H9 (cell line): ENCODE measurements at places on chromosomes 4 and X. TPM values are rescaled to one million over a fixed set of nuclear protein-coding genes. Genes with fewer than 3 reads are reported as not detected.

CDX4 gene
- 5.0 and 5.2 TPM in 2 replicates for total RNA-seq

TEX11 gene
- 0.22 and 0.24 TPM in 2 replicates for total RNA-seq

DNA sequence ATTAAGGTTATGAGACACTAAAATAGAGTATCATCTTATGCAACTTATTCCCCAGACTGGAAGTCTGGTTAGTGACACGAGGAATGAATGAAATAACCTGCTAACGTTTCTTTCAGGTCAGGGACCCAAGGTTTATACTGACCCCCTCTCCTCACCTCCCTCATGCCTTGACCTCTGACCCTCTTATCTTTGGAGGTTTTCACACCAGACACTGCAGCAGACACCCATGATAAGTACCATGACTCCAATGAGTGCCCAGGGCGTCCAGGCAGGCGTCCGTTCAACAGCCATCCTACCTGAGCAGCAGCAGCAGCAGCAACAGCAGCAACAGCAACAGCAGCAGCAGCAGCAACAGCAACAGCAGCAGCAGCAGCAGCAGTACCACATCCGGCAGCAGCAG lies 4.2 kb upstream of the NLGN3 start:
- peaks cover 66% of the 10 kb centered on the region for H3K36me3 ChIP-seq
- no peaks in the 10 kb centered on the region for H3K27me3 ChIP-seq
- H3K4me3 ChIP-seq = no peak overlapping the region
- no peak for DNase-seq
- no peaks in the 10 kb centered on the region for H3K4me1 ChIP-seq
- no peak overlapping the region for H3K27ac ChIP-seq

BANK1 gene
- 0.37 and 1.1 TPM in 2 replicates for total RNA-seq

GRCh38 chrX:23501974-23502373 lies 165.3 kb upstream of the PRDX4 start:
- DNase-seq = no peak
- H3K4me3 ChIP-seq = no peak overlapping the region
- H3K27me3 ChIP-seq = no peaks in the 10 kb centered on the region
- H3K36me3 ChIP-seq = no peaks in the 10 kb centered on the region

- H3K27ac ChIP-seq = no peak overlapping the region
- no peak overlapping the region for H3K4me3 ChIP-seq
- H3K4me1 ChIP-seq = no peaks in the 10 kb centered on the region; the same call in 1 of the 2 replicates
- DNase-seq = no peak
Observed at GRCh38 chr4:2287594-2287915, 25.6 kb upstream of the MXD4 start.

DNA sequence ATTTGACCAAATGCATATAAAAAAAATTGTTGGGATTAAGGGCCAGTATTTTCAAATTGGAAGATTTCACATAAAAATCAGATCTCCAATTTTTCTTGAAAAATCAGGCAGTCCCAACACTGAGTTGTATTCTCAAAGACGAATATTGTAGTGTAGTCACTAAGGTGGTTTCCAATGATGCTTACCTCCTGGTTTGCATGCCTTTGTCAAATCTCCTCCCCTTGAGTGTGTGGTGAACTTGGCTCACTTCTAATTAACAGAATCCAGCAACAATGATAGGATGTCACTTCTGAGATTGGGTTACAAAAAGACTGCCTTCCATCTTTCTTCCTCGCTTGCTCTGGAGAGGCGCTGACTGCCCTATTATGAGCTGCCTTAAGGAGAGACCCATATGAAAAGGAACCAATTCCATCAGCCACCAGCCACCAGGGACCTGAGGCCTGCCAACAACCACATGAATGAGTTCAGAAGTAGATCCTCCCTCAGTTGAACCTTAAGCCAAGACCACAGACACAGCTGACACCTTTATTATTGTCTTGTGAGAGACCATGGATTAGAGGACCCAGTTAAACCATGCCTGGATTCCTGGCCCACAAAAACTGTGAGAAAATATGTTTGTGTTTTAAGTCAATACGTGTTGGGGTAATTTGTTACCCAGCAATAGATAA lies 31.2 kb upstream of the TSPAN5 start:
- H3K36me3 ChIP-seq = no peaks in the 10 kb centered on the region
- DNase-seq = no peak
- no peak overlapping the region for H3K27ac ChIP-seq

DNA sequence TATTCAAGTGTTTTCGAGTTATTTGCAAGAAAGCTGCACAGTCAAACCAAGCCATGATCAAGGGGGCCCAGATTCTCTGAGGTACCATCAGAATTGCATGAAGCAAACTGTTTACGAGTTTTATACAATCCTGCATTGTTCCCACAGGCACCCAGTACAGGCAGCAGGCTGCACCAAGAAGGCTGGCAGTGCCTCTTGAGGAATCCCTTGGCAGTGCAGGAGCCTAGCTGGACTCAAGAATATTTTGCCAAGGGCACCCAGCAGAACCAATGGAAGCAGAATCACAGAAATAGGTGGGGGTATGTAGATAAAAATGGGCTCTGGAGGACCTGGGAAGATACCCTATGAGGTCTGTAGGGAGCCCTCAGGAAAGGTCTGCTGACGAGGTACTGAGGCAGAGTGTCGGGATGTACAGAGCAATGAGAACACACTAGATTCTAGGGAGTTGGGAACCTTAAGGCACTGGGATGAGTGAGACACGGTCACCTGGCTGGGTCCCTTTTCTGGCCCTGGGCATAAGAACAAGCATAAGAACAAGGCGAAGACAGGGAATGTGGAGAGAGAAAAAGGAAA lies 2.5 kb upstream of the PLP1 start:
- DNase-seq = peak; percentile 46
- H3K36me3 ChIP-seq = peaks cover 37% of the 10 kb centered on the region
- no peak overlapping the region for H3K27ac ChIP-seq

DNA sequence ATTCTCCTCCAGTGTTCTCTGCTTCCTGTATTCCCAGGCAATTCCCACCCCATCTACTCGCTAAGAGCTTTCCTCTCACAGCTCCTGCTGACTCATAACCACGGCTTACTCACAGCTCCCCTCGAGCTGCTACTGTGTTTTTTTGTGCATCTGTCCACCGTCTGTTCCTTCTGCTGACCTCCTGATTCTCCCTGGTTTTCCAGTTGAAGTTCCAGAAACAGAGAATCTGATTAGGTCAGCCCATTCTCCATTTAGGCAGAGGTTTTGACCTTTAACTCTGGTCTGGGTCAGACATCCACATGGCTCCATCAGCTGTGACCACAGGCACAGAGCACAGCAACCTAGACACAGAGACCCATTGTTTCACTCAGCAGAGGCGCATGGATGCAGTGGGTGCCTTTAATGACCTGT lies 5.5 kb upstream of the SMIM20 start:
- H3K27ac ChIP-seq = no peak overlapping the region
- no peak overlapping the region for H3K4me3 ChIP-seq
- DNase-seq = no peak
- no peaks in the 10 kb centered on the region for H3K4me1 ChIP-seq

- no peaks in the 10 kb centered on the region for H3K4me1 ChIP-seq
- no peak overlapping the region for H3K4me3 ChIP-seq
- no peak for DNase-seq
- H3K36me3 ChIP-seq = no peaks in the 10 kb centered on the region
- no peaks in the 10 kb centered on the region for H3K27me3 ChIP-seq
- H3K27ac ChIP-seq = no peak overlapping the region
Observed at GRCh38 chrX:25158635-25159034, 142.9 kb upstream of the ARX start.

AMTN gene
- total RNA-seq = not detected in 2 replicates

ABCG2 gene
- total RNA-seq = 1.5 and 1.7 TPM in 2 replicates

GPC3 gene
- 106 and 108 TPM in 2 replicates for total RNA-seq

DNA sequence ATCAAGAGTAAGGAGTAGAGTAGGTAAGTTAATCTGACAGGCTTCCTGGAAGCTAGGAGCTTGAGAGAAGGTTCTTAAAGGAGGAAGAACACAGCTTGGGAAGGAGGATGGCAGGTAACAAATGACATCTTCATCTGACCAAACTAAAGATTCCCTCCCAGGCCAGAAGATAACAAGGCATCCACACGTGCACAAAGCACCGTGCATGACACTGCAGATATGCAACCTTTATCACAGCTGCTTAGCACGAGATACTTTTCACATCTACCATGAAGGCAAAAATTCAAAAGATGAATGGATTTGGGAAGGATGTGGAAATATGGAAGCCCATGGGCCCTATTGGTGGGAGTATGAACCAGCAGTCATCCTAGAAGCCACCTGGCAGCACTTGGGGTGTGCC lies 34.3 kb downstream of the CD99L2 start:
- no peak overlapping the region for H3K27ac ChIP-seq
- no peaks in the 10 kb centered on the region for H3K27me3 ChIP-seq
- no peaks in the 10 kb centered on the region for H3K4me1 ChIP-seq
- peaks cover 17% of the 10 kb centered on the region for H3K36me3 ChIP-seq
- no peak overlapping the region for H3K4me3 ChIP-seq
- DNase-seq = no peak

GABRE gene
- 1.4 and 1.8 TPM in 2 replicates for total RNA-seq

DNA sequence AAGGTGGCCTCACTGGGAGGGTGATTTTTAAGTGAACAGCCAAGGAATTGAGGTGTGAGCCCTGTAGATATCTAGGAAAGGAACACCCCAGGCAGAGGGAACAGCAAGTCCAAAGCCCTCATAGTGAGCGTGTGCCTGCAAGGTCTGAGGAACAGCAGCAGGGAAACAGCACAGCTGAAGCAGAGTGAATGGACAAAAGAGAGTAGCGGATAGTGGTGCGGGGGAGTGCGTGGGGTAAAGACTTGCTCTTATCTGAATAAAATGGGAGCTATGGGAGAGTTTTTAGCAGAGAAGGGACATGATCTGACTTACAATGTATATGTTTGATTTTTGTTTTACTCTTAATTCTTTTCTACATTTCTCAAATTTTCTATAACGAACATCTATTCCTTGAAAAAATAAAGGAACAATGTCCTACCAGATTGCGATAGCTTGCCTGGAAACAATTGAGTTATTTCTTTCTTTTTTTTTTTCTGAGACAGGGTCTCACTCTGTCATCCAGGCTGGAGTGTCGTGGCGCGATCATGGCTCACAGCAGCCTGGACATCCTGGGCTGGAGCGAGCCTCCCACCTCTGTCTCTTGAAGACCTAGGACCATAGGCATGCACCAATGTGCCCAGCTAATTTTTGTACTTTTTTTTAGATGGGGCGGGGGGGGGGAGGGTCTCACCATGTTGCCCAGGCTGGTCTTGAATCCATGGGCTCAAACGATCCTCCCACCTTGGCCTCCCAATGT lies 19.5 kb upstream of the HADH start:
- H3K36me3 ChIP-seq = no peaks in the 10 kb centered on the region
- DNase-seq = no peak
- H3K4me3 ChIP-seq = no peak overlapping the region
- no peaks in the 10 kb centered on the region for H3K27me3 ChIP-seq
- no peaks in the 10 kb centered on the region for H3K4me1 ChIP-seq

PAK3 gene
- total RNA-seq = 7.5 and 7.8 TPM in 2 replicates

GRCh38 chrX:264634-265455 lies 16.3 kb upstream of the PLCXD1 start:
- DNase-seq = no peak
- no peaks in the 10 kb centered on the region for H3K36me3 ChIP-seq
- no peaks in the 10 kb centered on the region for H3K4me1 ChIP-seq
- no peak overlapping the region for H3K27ac ChIP-seq
- H3K4me3 ChIP-seq = no peak overlapping the region

BGN gene
- 1.2 and 1.5 TPM in 2 replicates for total RNA-seq

DNA sequence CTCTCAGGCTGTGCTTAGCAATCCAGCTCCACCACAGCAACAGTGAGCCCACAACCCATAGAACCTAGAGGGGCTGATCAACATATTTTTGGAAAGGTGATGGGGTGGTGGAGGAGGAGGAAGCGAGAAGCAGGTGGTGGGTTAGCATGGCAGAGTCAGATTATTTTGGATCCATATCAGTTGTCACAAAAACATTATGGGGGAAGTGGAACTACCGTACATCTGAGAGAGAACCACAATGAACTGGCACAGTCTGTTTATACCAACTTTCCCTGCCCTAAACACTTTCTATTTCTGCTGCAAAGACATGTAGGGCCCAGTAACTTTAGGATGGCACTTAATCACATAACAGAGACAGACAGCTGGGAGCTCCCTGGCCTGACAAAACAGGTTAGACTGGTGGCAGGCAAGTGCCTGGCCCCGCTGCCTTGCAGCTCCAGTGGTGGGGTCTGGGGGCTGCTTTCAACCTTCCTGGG lies 4.3 kb downstream of the SLC9A7 start:
- no peaks in the 10 kb centered on the region for H3K27me3 ChIP-seq
- H3K4me3 ChIP-seq = peak overlapping the region; percentile 36; the same call in 1 of the 3 replicates
- peaks cover 5% of the 10 kb centered on the region; the same call in 1 of the 2 replicates for H3K4me1 ChIP-seq
- DNase-seq = peak; percentile 28

GRCh38 chr4:1503583-1504471 lies 97.6 kb upstream of the NKX1-1 start:
- H3K27ac ChIP-seq = no peak overlapping the region
- no peaks in the 10 kb centered on the region for H3K27me3 ChIP-seq
- peak; percentile 24 for DNase-seq
- no peak overlapping the region for H3K4me3 ChIP-seq
- H3K4me1 ChIP-seq = no peaks in the 10 kb centered on the region
- H3K36me3 ChIP-seq = no peaks in the 10 kb centered on the region

CSAG2 gene
- total RNA-seq = not detected in 2 replicates

GRCh38 chr4:91769912-91770311 lies 533.9 kb upstream of the GRID2 start:
- H3K27ac ChIP-seq = no peak overlapping the region
- no peaks in the 10 kb centered on the region; the same call in 1 of the 2 replicates for H3K4me1 ChIP-seq
- H3K36me3 ChIP-seq = peaks cover 25% of the 10 kb centered on the region
- H3K4me3 ChIP-seq = no peak overlapping the region
- DNase-seq = no peak

GLRA3 gene
- 0.09 TPM in 2 replicates for total RNA-seq

RNF150 gene
- 3.7 and 4.4 TPM in 2 replicates for total RNA-seq

GRCh38 chr4:32226204-32226603 lies 1506.0 kb downstream of the PCDH7 start:
- H3K4me1 ChIP-seq = no peaks in the 10 kb centered on the region
- H3K27me3 ChIP-seq = no peaks in the 10 kb centered on the region
- H3K4me3 ChIP-seq = no peak overlapping the region
- no peaks in the 10 kb centered on the region for H3K36me3 ChIP-seq
- no peak for DNase-seq

GRCh38 chr4:76515975-76516843 lies 81.2 kb downstream of the SHROOM3 start:
- H3K27me3 ChIP-seq = no peaks in the 10 kb centered on the region
- H3K27ac ChIP-seq = no peak overlapping the region
- no peaks in the 10 kb centered on the region; the same call in 1 of the 2 replicates for H3K36me3 ChIP-seq

PRSS12 gene
- total RNA-seq = 5.0 and 5.4 TPM in 2 replicates

DNA sequence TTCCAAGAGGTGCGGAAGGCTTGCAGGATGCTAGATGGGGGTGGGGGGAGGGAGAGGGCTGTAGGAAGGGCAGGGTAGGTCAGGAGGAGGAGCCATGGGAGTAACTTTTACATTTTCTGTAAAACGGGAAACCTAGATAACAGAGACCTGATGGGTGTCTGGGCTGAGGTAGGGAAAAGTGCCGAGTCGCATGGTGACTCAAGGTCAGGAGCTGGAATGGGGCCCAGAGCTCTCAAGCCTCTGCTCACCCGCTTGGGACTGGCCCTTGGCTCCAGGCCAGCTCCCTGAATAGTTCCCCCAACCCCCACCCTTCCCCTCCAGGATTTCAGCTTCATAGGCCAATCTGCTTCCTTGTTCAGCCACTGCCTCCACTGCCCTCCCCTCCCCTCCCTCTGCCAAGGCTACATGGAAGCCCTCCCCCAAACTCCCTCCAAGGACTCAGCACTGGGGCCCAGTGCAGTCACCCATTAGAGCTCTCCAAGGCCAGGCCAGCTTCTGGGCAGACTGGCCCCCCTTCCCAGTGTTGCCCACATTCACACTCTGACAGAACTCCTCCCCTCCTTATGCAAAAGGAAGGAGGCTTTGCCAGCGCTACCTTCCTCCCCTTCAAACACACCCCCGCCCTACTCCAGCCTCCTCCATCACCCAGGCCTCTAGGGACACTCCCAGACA lies 43.6 kb downstream of the TSC22D3 start:
- peak; percentile 93 for DNase-seq
- no peak overlapping the region for H3K27ac ChIP-seq
- no peak overlapping the region; the same call in 1 of the 3 replicates for H3K4me3 ChIP-seq
- H3K36me3 ChIP-seq = no peaks in the 10 kb centered on the region
- peaks cover 15% of the 10 kb centered on the region; the same call in 1 of the 2 replicates for H3K4me1 ChIP-seq
- no peaks in the 10 kb centered on the region for H3K27me3 ChIP-seq
